Fibroblast of mammary gland (primary cell): ENCODE measurements at places on chromosomes 6 and 20.

- DNase-seq = no peak
Observed at GRCh38 chr20:2825761-2826160, 9.6 kb downstream of the TMEM239 start.

GRCh38 chr6:86789779-86790411, 147.4 kb upstream of the HTR1E start:
- DNase-seq = no peak

GRCh38 chr6:113709936-113710509, 147.1 kb upstream of the MARCKS start:
- DNase-seq = no peak

- DNase-seq = no peak
Observed at GRCh38 chr20:276620-277495, 13.7 kb downstream of the C20orf96 start.
